ENCODE measurements at places on chromosomes 12 and 14. TPM values are rescaled to one million over a fixed set of nuclear protein-coding genes. Genes with fewer than 3 reads are reported as not detected.

SLC39A9 gene
- 66.4 TPM for total RNA-seq

CCDC177 gene
- not detected for total RNA-seq

LRP6 gene
- 36.5 TPM for total RNA-seq

APOF gene
- not detected for total RNA-seq

CYP27B1 gene
- total RNA-seq, result 1.6 TPM

GZMB gene
- 0.94 TPM for total RNA-seq

MYBPC1 gene
- total RNA-seq, result 1.6 TPM

NOS1 gene
- 0.10 TPM for total RNA-seq

DPPA3 gene
- not detected for total RNA-seq
